ENCODE measurements at places on chromosomes 16 and 17.

DNA sequence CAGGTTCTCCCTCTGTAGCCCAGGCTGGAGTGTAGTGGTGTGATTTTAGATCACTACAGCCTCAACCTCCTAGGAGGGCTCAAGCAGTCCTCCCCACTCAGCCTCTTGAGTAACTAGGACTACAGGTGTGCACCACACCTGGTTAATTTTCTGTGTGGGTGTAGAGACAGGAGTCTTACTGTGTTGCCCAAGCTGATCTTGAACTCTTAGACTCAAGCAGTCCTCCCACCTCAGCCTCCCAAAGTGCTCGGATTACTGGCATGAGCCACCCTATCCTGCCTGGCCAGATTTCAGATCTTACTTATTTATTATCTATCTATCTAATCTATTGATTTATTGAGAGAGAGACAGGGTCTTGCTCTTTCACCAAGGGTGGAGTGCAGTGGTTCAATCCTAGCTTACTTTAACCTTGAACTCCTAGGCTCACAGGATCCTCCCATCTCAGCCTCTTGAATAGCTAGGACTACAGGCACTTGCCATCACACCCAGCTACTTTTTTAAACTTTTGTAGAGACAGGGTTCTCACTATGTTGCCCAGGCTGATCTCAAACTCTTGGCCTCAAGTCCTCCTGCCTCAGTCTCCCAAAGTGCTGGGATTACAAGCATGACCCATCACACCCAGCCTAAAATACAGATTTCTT is 61.8 kb downstream of the TUBD1 start:
- H3K4me3 ChIP-seq, result no peak overlapping the region
- DNase-seq, result no peak

GRCh38 chr16:72921106-72921505 is 126.8 kb downstream of the ZFHX3 start:
- H3K27ac ChIP-seq, result no peak overlapping the region
- DNase-seq, result no peak
- no peak overlapping the region for H3K4me3 ChIP-seq

GRCh38 chr16:89195521-89196171 is 4.7 kb downstream of the SLC22A31 start:
- H3K27ac ChIP-seq, result no peak overlapping the region
- H3K4me1 ChIP-seq, result peaks cover 19% of the 10 kb centered on the region
- H3K27me3 ChIP-seq, result peaks cover 55% of the 10 kb centered on the region

DNA sequence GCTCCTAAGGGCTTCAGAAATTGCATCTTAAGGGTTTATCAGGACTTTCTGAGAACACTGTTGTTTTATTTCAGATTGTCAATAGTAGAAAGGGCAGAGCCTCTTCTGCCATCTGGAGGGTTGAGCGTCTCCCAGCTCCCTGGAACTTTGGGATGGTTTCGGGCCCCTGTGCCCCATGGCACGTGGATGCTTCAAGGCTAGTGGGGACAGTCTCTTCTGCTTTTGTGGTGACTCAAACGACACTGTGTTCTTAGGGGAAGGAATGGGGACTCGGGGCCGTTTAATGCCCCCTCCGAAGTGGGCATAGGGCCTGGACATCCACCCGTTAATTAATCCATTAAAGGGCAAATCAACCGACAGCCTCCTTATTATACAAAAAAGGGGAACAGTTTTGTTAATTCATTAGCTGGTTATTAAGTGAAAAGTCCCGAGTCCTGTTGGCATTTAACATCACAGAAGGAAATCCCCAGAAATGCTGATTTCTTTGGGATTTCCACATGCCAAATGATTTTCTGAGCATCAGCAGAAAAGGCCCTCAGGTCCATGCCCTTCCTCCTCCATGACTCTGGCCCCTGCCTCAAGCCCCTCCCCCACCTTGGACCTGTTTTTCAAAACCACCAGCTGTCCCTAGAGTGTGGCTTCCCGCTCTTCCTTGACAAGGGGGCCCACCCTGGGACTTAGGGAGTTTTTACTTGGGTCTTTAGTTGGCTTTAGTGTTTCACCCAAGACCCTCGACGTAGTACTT is 68.7 kb downstream of the ARSG start:
- DNase-seq, result no peak
- H3K27ac ChIP-seq, result no peak overlapping the region
- H3K4me1 ChIP-seq, result no peaks in the 10 kb centered on the region

DNA sequence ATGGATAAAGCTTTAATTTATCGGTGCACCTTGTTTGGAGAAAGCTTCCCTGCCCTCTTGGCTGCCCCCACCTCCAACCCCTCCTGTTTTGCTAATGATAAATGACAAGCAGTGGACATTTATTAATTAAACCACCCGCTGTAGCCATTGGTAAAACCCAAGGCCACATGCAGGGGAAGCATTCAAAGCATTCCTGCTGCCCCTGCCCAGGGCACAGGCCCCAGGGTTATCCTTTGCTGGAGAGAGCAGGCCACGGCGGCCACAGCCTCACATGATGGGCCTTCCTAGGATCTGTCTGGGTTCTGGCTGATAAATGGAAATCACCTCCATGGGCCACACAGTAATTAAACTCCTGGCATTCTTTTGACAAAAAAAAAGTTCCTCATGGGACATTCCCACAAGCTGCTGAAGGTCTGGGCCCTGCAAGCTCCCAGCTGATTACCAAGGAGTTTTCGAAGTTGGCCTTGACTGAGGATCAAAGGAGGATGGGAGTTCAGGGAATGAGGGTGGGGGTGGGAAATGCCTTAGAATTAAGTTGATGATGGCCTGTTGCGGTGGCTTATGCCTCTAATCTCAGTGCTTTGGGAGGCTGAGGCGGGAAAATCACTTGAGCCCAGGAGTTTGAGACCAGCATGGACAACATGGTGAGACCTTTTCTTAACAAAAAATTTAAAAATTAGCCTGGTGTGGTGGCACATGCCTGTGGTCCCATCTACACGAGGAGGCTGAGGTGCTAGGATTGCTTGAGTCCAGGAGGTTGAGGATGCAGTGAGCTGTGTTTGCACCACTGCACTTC is 35.5 kb downstream of the SOST start:
- no peaks in the 10 kb centered on the region for H3K27me3 ChIP-seq
- H3K27ac ChIP-seq, result no peak overlapping the region
- no peak for DNase-seq
- H3K36me3 ChIP-seq, result no peaks in the 10 kb centered on the region

- DNase-seq, result no peak
- H3K36me3 ChIP-seq, result peaks cover 14% of the 10 kb centered on the region
- H3K4me1 ChIP-seq, result peaks cover 50% of the 10 kb centered on the region
- peak overlapping the region; percentile 9 for H3K4me3 ChIP-seq
- H3K27me3 ChIP-seq, result no peaks in the 10 kb centered on the region
Measured at GRCh38 chr17:59783221-59784047, 76.0 kb downstream of the VMP1 start.

DNA sequence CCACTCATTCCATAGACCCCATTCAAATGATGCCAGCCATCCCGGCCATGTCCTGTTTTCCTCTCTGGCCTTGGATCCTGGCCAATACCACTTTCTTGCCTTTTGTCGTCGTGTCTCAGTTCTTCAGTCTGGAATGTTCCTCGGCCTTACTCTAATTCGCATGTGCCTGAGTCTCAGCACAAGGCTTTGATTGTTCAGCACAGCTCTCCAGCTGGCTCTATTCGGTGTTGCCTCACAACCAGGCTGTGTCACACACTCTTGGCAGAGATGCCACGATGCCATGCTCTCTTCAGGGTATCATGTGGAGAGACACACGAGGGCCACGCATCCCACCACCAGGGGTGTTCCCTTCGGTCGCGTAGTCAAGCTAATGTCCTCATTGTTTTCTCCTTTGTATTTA is 1.8 kb upstream of the VPS4A start:
- DNase-seq, result no peak
- H3K27me3 ChIP-seq, result no peaks in the 10 kb centered on the region
- H3K27ac ChIP-seq, result no peak overlapping the region
- H3K36me3 ChIP-seq, result peaks cover 17% of the 10 kb centered on the region

GRCh38 chr17:72390675-72391508 is 270.1 kb downstream of the SOX9 start:
- H3K4me1 ChIP-seq, result no peaks in the 10 kb centered on the region
- no peaks in the 10 kb centered on the region for H3K36me3 ChIP-seq
- no peak overlapping the region for H3K4me3 ChIP-seq
- no peak overlapping the region for H3K27ac ChIP-seq
- DNase-seq, result no peak

DNA sequence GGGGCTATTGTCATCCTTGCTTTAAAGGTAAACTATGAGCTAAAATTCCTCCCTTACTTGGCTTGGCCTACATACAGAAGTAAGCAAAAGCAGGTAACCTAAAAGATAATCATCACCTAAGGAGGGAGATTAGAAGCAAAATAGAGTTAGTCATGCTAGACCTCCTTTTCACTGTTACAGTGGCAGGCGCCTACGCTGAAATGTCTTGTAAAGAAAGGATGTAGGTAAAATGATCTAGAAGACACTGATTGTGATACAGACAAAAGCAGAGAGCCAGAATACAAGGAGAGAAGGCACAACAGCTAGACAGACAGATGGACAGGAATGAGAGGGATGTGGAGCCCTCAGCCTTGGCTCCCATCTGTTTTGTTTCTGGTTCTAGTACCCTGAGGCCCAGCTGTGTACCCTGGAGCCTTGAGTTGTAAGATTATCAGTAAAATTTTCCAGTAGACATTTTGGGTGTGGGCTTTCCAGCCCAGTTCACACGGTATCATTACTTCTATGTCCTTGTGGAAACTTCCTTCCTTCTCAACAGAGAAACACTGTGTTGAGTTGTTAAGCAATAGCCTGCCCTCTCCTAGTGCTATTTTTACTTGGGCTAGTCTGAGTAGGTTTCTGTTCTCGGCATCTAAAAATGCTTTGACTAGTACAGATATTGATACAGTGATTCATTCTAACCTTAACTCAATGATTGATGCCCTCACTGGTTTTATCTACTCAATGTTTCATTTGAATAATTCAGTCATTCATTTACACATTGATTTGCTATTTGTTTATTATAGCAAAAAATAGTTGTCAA is 7.7 kb upstream of the C16orf78 start:
- no peak overlapping the region for H3K27ac ChIP-seq
- H3K36me3 ChIP-seq, result no peaks in the 10 kb centered on the region
- H3K4me1 ChIP-seq, result no peaks in the 10 kb centered on the region
- H3K27me3 ChIP-seq, result no peaks in the 10 kb centered on the region
- H3K4me3 ChIP-seq, result no peak overlapping the region

DNA sequence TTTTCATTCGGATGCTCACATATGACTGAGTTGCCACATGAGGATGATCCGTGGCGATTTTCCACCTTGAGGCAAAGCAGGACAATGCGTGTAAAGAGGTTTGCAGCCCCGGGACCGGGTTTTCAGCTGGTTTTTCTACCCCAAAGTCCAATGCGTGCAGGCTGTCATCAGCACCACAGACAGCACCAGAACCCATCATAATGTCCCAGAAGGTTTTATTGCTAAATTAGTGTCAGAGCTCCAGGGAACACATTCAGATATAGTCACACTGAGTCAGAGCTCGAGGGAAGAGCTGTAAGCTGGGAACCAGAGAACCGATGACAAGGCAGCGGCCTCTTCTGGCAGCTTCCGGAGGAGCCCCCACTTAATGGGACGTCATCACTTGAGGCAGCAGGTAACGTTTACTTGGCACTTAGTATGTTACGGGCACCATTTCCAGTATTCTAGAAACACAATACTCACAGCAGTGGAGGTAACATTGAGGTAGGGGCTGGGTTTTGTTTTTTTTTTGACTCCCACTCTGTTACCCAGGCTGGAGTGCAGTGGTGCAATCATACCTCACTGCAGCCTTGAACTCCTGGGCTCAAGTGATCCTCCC is 8.9 kb upstream of the NAGPA start:
- no peaks in the 10 kb centered on the region for H3K36me3 ChIP-seq
- no peak overlapping the region for H3K27ac ChIP-seq
- H3K4me3 ChIP-seq, result no peak overlapping the region
- H3K27me3 ChIP-seq, result no peaks in the 10 kb centered on the region

GRCh38 chr17:37131669-37132611 is 183.2 kb downstream of the AATF start:
- no peak overlapping the region for H3K27ac ChIP-seq
- no peak for DNase-seq
- no peaks in the 10 kb centered on the region for H3K27me3 ChIP-seq
- no peak overlapping the region for H3K4me3 ChIP-seq
- H3K36me3 ChIP-seq, result peaks cover 25% of the 10 kb centered on the region
- no peaks in the 10 kb centered on the region for H3K4me1 ChIP-seq

GRCh38 chr17:2388683-2389055 is 12.2 kb downstream of the MNT start:
- H3K27me3 ChIP-seq, result no peaks in the 10 kb centered on the region
- no peak overlapping the region for H3K4me3 ChIP-seq
- no peak overlapping the region for H3K27ac ChIP-seq
- peaks cover 26% of the 10 kb centered on the region for H3K36me3 ChIP-seq

DNA sequence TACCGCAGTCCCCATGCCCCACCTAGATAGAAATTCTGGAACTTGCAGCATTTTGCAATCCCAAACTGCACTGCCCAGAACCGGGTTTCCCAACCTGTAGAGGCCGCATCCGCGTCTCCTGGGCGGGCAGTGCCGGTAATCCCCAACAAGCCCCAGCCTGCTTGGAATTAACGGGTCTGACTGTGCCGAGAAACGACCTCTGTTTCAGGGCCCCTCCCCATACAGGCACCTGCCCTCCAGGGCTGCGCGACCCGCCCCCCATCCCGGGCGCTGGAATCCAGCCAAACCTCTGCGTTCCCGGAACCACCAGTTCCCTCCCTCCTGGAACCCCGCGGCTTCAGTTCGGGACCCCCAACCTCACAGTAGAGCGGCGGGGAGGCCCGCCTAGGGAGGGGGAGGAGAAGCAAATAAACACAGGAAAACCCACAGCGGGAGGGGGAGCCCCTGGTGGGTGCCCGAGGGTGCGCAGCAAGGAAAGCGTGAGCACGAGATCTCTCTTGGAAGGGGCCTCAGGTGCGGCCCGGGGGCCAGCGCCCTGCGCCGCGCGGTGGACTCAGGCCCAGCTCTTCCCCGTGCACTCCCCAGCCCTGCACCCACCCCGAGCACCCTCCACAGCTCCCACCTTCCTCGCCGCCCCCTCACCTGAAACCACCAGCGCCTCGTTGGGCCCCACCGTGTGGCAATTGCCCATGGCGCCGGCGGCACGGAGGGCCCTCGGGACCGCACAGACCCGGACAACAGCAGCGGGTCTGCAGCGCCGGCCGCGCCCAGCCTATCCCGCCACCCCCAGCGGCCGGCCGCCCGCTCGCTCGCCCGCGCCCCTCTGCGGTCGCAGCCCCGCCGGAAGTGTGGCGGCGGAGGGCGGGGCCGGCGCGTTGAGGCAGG is at the start of gene FLOT2:
TSS of gene FLOT2 (minus strand) at position 850 of the 885 bp plus-strand sequence. CDS start at position 691, 159 bp downstream.
- no peaks in the 10 kb centered on the region for H3K27me3 ChIP-seq
- H3K4me1 ChIP-seq, result peaks cover 61% of the 10 kb centered on the region
- H3K36me3 ChIP-seq, result no peaks in the 10 kb centered on the region
- peak within 1 kb of the TSS; percentile 98 for H3K4me3 ChIP-seq

DNA sequence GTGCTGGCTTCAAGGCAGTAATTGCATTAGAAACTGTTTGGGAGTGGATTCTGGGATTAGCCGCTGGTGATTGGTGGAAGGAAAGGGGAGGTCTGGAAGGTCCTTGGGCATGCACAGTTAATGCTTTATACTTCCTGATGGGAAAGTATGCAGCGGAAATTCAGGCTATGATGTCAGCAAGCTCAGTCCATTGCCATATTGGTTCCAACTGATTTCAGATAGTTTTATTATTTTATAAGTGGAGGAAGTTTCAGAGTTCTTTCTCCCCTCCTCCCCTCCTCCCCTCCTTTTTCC is 8.1 kb upstream of the CMTR2 start:
- no peaks in the 10 kb centered on the region for H3K4me1 ChIP-seq
- no peaks in the 10 kb centered on the region for H3K36me3 ChIP-seq
- H3K4me3 ChIP-seq, result no peak overlapping the region
- peaks cover 77% of the 10 kb centered on the region for H3K27me3 ChIP-seq
- H3K27ac ChIP-seq, result no peak overlapping the region
- DNase-seq, result no peak

GRCh38 chr16:15498427-15499175 is 64.2 kb downstream of the BMERB1 start:
- no peak overlapping the region for H3K4me3 ChIP-seq
- H3K36me3 ChIP-seq, result no peaks in the 10 kb centered on the region
- no peaks in the 10 kb centered on the region for H3K27me3 ChIP-seq
- peaks cover 13% of the 10 kb centered on the region for H3K4me1 ChIP-seq
- DNase-seq, result no peak
